BE2C (cell line): ENCODE measurements at places on chromosomes 6 and 20.
A peak's percentile ranks its signal among the peaks of the same experiment; 100 is the strongest.

DNA sequence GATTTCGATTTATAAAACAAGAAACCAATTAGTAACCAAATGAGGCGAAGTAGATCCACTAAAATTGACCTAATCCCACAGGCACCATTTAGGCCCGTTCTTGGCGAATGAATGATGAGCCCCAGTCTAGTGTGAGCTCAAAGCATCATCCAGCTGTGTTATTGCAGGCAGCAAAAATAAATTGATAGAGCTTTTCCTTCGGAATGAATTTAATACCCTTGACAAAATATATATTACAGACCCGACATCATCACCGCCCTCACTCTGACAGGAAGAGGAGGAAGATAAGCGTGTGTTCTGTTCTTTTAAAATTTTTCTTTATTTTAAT lies 7.8 kb downstream of the SIM1 start:
- DNase-seq, result no peak

DNA sequence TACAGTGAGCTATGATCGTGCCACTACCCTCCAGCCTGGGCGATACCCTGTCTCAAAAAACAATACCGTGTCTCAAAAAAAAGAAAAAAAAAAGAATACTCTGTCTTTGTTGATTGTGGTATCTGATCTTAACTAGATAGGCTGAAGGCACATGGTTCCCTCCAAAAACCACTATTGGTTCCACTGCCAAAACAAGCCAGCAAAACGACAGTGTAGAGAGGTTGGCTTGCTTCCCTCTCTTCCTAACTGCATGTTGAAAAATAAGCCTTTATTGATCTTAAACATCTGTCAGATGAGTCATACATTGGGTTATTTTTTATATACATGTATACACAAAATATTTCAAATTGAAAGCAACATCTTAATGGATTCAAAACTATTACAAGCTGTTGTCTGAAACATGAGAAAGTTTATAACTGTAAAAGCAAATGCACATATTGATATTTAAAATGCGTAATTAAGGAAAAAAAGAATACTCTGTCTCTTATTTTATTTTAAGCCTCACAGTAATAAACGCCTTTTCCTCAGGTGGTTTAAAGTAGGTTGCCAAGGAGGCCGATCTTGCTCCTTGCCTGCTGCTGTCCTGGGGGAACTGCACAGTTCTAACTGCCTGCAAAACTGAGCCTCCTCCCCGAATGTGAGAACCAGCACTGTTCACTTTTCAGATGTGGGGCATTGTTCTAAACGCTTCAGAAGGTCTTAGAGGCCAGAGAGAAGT lies 7.0 kb upstream of the NINL start:
- no peak for DNase-seq

DNA sequence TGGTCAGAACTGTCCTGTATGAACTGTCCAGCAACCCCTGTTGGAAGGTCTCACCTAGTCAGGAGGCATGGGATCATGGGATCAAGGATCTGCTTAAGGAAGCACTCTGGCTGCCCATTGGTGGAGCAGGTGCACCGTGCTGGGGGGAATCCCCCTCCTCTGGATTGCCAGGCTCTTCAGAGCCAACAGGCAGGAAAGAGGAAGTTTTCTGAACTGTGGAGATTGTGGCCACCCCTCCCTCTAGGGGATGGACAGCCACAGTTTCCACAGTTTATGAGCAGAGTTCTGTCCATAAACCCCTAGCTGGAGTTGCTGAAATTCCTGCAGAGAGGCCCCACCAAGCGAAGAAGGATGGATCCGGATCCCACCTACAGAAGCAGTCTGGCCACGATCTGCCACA lies 13.0 kb upstream of the HLA-DQB1 start:
- no peak for DNase-seq

DNA sequence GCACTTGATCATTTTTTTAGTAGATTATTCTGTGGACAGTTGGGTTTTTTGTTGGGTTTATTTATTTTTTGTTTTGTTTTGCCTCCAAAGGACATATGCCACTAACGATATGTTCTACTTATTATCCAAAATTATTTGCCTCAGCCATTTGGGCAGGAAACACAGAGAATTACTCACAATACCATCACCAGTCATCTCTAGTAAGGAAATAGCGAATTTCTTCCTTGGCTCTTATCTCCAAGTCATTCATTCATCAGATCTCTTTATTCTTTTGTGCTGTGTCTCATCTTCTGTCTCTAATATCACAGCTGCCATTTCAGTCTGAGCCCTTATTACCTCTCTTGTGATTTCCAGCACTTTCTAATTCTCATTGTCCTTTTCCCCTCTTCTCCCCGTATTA lies 130.4 kb upstream of the SMLR1 start:
- no peak for DNase-seq

DNA sequence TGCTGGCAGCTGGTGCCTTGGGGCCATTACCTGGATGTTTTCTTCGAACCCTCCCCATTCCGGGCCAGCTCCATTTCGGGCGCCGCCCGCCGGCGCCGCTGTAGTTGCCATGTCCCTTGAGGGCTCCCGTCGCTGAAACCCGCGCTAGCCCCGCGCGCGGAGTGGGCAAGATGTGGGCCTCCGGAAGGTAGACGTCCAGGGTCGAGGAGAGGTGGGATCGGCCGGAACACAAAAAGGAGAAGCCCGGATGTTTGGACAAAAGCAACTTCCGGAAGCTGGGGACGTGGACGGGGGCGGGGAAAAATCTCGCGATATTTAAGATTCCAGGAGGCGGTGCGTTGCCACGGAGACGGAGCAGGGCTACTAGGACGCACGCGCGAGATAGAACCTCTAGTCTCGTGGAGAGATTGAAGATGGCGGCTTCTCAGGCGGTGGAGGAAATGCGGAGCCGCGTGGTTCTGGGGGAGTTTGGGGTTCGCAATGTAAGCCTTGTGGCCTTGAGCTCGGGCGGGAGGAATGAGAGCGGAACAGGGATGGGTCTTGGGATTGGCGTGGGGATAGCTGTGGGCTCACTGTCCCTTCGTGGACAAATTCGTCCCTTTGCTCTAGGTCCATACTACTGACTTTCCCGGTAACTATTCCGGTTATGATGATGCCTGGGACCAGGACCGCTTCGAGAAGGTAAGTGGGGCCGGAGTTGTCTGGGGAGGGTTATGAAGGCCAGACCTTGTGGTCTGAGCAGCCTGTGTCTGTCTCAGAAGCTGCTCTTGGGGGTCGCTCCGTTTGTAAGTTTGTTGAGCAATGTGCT lies at the start of the genes POLR1C and YIPF3:
Gene POLR1C (plus strand): TSS at position 393 of the 808 bp plus-strand sequence. CDS start 21 bp downstream, at position 414.
Gene YIPF3 (minus strand): TSS at position 230 of the 808 bp plus-strand sequence. CDS start 119 bp downstream, at position 111.
- DNase-seq, result peak; percentile 97

- no peak for DNase-seq
Observed at GRCh38 chr20:21569586-21569985, 55.7 kb upstream of the NKX2-2 start.

GRCh38 chr6:148086843-148087242 lies 255.8 kb upstream of the SASH1 start:
- no peak for DNase-seq

DNA sequence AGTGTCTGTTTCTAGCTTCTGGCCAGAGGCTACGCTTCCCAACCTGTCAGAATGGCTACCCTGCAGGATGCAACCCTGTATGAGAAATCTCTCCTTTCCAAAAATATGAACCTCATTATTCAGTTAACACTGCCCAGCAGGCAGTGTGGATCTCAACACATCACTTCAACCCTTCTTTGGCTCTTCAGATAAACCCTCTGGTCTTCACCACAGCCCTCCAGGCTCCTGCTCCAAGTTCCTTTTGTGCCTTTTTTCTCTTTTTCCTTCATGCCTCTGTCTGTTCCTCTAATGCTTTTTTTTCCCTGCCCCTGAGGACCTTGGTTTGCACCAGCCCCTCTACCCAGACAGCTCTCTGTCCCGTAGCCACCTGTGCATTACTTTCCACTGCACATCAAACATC lies 207.4 kb downstream of the MYLK4 start:
- DNase-seq, result no peak

DNA sequence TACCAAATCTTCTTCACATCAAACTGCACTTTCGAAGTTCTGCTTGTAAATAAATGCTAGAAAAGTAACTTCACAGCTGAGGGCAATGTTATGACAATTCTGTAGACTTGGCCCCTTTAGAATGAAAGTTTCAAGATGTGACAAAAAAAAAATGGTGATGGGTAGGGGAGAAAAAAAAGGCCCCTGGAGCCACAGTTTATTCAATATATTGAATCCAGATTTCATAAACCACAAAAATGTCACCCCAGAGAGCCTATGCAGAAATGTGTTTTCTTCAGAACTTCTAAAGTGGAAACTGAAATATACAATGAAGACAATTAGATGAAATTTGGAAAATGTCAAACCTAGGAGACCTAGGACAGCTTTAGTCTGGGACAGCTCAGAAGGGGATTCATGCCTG lies 143.1 kb downstream of the EDN3 start:
- DNase-seq, result no peak

DNA sequence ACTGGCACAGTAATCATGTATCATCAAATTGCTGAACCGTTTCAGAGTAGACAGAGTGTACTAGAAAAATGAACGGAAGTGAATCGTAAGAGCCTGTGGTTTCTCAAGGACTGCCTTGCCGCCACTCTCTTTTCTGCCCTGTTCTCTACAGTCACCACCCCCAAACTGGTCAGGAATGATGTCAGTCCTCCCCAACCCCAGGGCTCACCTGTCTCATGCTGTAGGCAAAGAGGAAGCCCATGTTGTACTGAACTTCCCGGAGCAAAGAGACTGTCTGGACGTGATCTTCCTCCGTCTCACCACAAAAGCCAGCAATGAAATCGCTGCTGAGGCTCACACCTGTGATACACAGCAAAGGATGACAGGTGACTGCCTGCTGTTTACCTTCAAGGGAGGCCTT lies 31.0 kb downstream of the CDK5RAP1 start:
- DNase-seq, result no peak

DNA sequence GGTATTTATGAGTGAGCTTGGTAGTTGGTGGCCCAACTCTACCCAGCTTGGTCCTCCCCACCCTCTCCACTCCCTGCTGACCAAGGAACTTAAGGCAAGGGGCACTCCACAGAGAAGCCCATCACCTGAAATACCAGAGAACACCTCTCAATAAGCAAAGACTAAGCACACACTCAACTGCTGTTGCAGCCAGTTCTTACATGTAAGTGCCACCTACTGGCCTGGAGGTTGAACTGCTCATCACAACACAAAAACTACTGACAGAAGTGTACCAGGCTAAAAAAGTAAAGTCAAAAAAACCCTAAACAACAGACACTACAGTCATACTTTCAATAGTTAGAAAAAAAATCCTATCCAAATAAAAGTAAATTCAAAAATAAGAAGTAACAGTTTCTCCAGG lies 146.2 kb downstream of the FAM83B start:
- no peak for DNase-seq

DNA sequence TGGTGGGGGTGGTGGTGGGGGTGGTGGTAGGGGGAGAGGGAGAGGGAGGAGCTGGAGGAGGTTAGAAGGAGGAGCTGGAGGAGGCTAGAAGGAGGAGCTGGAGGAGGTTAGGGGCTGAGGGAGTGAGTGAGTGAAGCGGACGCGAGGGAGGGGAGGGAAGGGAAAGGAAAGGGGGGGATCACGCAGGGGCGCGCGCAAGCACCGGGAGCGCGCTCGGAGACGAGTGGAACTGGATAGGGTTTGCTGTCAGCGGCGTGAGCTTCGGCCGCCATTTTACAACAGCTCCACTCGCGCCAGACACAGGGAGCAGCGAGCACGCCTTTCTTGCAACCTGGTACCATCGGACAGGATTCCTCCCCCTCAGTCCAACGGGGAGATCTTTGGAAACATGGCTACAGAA lies 90.5 kb upstream of the FERMT1 start:
- no peak for DNase-seq

DNA sequence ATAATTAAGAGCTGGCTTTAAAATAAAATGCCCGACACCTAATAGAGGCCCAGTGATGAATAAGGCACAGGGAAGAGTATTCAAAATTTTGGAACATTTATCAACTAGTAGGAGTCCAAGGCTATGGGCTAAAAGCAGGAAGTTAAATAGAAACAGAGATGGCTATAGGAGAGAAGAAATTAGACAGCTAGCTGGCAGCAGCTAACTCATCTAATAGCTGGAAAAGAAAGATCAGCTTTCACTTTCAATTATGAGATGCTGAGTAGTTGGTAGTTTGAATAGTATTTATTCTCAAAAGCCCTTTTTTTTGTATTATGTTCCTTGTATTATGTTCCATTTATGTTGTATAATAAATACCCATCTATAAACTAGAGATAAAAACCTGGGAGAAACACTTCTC lies 215.7 kb downstream of the SLC35F1 start:
- DNase-seq, result no peak

GRCh38 chr20:46118481-46119020 lies 437 bp downstream of the CD40 start:
- DNase-seq, result no peak

GRCh38 chr20:51127713-51128112 lies 104.8 kb upstream of the KCNG1 start:
- DNase-seq, result no peak

DNA sequence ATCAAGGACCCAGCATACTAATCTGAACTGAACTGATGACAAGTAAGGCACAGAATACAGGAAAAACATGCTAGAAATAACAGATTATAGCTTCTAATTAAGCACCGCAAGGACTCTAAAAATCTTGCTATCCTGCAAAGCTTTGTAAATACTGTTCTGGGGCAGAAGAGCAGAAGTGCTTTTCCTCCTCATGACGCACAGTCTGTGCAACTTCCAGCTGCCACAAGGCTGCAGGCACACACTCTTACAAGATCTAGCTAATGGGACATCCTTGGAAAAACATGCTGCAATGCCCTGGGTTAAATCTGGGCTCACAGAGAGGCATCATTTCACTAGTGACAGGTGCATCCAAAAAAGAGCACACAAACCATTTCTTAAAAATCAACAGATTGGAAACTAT lies 188.6 kb downstream of the GJA10 start:
- no peak for DNase-seq

DNA sequence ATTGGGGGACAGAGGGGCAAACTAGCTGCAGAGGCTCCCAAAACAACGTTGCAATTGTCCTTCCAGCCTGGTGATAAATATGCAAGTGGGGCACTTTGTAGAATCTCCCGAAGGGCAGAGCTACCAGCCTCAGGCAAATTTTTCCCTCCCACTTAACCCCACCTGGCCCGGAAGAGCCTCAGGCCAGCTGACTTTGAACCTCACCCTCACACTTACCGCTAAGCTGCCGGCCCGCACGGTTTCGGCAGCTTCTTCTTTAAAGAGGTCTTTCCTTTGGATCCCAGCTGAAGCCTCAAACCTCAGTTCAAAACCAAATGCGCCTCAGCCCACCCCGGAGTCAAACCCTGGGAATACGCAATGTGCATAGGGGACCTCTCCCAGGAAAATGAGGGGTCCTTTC lies 2.5 kb downstream of the OVOL2 start:
- no peak for DNase-seq

- DNase-seq, result no peak
Observed at GRCh38 chr6:24910331-24910960, 25.3 kb downstream of the RIPOR2 start.

DNA sequence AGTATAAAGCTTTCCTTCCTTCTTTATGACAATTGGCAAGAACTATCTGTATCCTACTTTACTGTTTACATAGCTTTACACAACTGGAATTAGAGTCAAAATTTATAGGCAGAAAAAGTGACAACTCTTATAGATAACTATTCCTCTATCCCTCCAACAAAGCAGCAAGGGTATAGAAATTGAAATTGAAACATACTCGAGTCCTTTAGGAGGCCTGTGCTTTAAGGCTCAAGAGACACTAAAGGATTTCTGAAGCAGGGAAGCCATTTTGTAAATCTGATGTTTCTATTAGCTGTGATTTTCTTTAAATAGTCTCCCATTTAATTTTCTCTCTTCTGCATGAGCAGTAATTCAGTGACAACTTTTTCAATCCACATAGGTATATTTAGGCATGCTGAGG lies 567.6 kb upstream of the MAN1A1 start:
- no peak for DNase-seq
